SW 1271 (cell line): ENCODE measurements at places on chromosomes 13 and 19.

DNA sequence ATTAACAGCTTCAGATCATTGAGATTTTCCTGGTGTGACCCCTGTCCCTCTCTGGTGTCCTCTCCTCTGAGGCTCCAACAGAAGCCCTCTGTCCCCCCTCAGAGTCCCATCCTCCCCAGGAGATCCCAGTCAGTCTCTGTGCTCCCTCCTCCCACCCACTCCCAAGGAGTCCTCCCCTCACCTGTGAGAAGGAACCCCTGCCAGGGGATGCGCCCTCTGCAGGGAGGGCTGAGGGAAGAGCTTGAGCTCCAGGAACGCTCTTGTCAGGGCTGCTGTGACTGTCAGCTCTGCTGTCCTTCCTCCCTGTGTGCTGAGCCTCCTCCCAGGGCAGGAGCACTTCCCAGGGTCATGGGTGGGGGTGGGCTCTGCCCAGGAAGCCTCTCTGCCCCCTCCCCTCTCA lies 33.2 kb downstream of the CEACAM8 start:
- DNase-seq = no peak

DNA sequence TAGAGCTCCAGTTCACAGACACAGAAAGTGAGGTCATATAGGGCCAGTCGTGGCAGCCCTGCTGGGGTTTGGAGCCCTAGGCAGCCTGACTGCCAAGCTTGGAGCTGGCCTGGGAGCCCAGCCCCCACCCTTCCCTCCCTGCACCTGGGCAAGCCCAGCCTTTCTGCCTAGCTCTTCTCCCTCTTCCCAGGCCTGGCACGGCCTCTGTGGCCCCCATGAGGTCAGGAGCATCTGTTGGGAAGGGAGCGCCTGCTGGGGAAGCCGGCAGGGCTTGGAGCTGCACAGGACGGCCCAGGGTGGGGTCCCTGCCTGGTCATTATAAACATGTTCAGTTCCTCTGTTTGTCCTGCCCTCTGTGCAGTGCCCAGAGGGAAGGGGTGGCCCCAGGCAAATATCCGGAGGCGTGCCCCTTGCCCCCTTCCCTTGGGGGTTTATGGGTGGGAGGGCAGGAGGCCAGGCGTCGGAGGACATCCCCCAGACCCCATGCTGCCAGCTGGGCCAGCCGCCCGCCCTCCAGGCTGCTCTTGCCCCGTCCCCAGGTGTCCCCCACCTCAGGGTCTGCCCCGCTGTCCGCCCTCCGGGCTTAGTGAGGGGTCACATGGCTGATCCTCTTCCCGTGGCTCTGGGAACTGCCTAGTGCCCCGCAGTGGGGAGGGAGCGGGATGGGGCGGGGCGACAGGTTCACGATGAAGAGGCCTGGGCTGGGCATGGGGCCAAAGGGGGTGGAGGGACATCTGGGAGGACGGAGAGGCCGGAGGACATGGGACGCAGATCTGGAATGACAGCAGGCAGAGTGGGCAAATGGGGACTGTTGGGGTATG lies 30.0 kb upstream of the NCCRP1 start:
- DNase-seq = no peak

DNA sequence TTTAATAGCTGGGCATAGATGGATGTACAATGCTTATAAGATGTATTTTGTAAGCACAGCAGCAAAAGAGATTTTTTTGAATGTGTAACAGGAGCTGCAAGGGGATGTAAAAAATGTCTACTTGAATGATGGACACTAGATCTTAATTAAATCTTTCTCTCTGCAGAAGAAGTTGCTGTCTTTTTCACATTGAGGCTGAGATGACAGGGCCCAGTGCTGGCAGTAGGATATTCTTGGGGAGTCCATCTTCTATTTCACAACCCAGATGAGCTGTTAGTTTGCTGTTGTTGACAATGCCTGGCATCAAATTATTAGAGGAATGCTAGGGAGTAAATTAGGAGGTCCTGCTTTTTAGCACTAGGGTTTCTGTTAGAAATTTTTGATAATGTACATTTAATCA lies 698.7 kb downstream of the SLITRK5 start:
- no peak for DNase-seq

DNA sequence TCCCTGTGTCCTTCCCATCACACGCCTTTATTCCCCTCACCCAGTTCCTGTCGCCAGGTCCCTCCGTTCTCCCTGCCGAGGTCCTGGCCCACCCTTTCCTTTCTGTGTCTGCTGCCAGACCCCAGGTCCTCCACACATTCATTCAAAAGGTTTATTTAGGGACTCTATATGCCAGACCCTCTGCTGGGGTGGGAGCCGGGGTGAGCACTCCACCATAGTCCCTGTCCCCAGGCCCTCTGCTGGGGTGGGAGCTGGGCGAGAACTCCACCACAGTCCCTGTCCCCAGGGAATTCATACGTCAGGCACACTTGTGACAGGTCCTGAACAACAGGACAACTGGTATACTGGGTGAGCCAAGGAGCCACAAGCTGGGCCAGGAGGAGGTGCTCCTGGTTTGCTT lies 34.4 kb upstream of the TUBGCP3 start:
- no peak for DNase-seq

DNA sequence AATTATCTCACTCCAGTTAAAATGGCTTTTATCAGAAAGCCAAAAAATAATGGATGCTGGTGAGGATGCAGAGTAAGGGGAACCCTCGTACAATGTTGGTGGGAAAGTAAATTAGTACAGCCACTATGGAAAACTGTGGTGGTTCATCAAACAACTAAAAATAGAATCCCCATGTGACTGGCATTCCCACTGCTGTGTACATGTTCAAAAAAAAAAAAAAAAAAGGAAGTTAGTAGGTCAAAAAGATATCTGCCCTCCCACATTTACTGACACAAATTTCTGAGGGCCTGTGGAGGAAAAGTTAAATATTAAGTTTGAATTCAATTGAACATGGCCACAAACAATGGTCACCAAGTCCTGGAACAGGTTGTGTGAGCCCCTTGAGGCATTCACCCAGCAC lies 9.8 kb upstream of the ZSCAN5A start:
- no peak for DNase-seq

GRCh38 chr13:37460166-37460565 lies 138.4 kb downstream of the POSTN start:
- DNase-seq = no peak

GRCh38 chr19:45576682-45577081 lies 7.9 kb downstream of the OPA3 start:
- DNase-seq = no peak

- no peak for DNase-seq
Observed at GRCh38 chr13:73861136-73861535, 273.1 kb downstream of the KLF12 start.

- DNase-seq = no peak
Observed at GRCh38 chr19:33862981-33863380, 66.3 kb downstream of the KCTD15 start.

DNA sequence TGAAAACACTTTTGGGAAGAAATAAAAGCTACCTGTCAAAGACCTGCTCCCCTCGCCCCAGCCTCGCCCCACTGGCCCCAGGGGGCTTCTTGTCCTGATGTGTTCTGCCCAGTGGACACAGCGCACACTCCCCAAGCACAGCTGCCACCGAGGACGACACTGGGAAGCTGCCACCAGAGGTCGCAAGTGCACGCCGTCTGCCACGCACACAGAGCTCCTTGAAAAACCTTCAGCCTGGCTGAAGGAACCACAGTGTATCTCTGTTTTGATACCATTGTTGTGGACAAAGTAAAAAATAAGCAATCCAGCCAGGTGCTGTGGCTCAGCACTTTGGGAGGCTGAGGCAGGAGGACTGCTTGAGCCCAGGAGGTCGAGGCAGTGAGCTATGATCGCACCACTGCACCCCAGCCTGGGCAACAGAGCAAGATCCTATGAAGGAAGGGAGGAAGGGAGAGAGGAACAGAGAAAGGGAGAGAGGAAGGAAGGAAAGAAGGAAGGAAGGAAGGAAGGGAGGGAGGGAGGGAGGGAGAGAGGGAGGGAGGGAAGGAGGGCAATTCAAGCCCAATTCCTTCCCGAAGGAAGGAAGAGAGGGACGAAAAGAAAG lies 57.3 kb downstream of the CEBPG start:
- DNase-seq = peak; percentile 38
